Parietal lobe (tissue), 2 donors: ENCODE measurements at places on chromosomes 6 and 20. TPM values are rescaled to one million over a fixed set of nuclear protein-coding genes. Genes with fewer than 3 reads are reported as not detected.

TSHZ2 gene
- total RNA-seq = 1.9 TPM

RAMACL gene
- 11.9 TPM for total RNA-seq

PNPLA1 gene
- total RNA-seq = not detected

HLA-DMB gene
- 0.31 TPM for total RNA-seq

FOXS1 gene
- total RNA-seq = not detected

PRSS35 gene
- total RNA-seq = 2.5 TPM

RAB44 gene
- total RNA-seq = not detected

KCNK17 gene
- total RNA-seq = not detected

TMEM170B gene
- total RNA-seq = 56.0 TPM

SRMS gene
- total RNA-seq = not detected

KIFC1 gene
- total RNA-seq = 7.8 TPM

VSTM2L gene
- total RNA-seq = 50.7 TPM

TRIM39 gene
- 10.6 TPM for total RNA-seq

C2 gene
- total RNA-seq = 3.1 TPM

GNMT gene
- total RNA-seq = 0.94 TPM

ZC3H12D gene
- 0.31 TPM for total RNA-seq

FILIP1 gene
- 2.2 TPM for total RNA-seq

SLC4A11 gene
- not detected for total RNA-seq

CRYBG1 gene
- 0.31 TPM for total RNA-seq

RHAG gene
- total RNA-seq = 0.31 TPM

PAX1 gene
- not detected for total RNA-seq

GLYATL3 gene
- total RNA-seq = not detected

TREM1 gene
- total RNA-seq = not detected

EPHA7 gene
- 82.6 TPM for total RNA-seq

PAK5 gene
- total RNA-seq = 67.0 TPM

SCRT2 gene
- 6.3 TPM for total RNA-seq

GRM4 gene
- 5.3 TPM for total RNA-seq

CD24 gene
- total RNA-seq = 943 TPM
